ENCODE measurements at places on chromosomes 3 and 15.

DNA sequence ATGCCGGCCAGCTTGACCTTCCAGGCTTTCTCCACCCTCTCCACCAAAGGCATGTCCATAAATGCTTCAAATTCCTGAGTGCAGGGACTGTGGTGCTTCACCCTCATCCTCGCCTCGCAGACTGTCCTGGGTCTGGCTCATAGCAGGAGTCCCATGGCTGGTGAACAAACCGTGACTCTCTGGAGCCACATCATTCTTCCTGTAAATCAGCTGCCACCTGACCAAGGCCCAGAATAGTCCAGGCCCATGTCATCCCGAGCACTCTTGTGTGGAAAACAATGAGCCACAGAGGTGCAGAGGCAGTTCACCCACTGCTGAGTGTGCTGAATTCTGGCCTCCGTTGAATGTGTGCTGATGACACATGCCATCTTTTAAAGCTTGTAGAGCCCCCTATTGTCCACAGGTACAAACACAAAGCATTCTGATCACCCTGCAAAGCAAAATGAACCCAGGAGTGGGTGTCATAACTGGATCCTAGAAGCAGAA is 68.6 kb downstream of the ABHD5 start:
- no peak for DNase-seq

GRCh38 chr3:172033396-172033795 is 6.0 kb upstream of the FNDC3B start:
- DNase-seq, result no peak

DNA sequence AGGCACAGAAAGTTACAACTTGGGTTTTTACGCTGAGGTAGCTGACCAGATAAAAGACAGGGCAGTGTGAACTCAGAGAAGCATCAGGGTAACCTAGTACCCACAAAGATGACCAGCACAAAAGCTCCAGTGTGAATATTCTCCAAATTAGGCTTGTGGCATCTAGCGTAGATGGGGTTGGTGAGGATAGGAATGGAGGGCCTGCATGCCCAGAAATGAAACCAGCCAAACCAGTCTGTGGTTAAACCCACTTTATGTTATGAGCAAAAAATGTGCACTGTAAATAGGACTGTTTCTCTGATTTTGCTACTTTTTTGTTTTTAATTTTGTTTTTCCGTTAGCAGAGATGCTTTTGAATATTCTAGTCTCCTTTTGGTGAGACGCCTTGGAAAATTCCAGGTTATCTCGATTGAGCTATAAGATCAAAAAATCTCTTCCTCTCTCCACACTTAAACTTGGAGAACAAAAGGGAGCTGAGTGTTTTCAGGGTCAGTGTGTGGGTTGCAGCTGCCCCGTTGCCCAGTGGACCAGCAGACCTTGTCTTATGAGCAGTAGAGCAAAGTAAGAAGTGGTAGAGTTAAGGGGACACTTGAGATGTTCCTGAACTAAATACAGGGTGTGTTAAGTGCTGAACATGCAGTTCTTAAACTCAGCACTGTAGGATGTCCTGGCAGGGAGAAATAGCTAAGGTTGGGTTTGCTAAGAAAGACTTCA is 132.9 kb downstream of the C3orf38 start:
- DNase-seq, result no peak

- DNase-seq, result no peak
Measured at GRCh38 chr3:60386306-60386705, 864.9 kb downstream of the FHIT start.

DNA sequence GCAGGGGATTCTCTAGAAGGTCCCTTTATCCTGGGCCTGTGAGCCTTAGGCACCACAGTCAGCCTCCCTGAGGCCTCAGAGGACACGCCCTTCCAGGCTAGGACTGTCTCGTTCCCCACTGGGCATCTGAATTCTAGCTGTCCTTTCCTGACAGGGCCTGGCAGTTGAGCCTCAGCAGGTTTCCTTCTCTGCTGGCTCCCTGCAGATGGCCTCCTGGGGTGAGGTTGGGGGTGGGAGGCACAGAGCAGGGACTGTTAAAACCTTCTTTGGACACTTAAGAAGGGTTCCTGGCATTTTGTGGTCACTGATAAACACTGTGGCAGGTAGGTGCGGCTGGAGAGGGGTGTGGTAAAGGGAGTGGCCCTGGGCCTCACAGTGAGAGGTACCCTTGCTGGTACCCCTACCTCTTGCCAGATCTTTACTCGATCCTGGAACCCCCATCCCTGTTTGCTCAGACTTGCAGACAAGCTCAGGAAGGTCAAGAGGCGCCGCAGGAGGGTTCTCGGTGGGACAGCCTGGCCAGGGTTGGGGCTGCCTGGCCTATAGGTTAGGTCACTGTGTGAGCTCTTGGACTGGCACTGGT is 8.5 kb downstream of the CLK3 start:
- DNase-seq, result no peak

- DNase-seq, result no peak
Measured at GRCh38 chr3:121916189-121916588, 22.0 kb downstream of the SLC15A2 start.

- DNase-seq, result no peak
Measured at GRCh38 chr3:148254402-148254801, 443.3 kb upstream of the AGTR1 start.

- DNase-seq, result no peak
Measured at GRCh38 chr3:124664804-124665203, 65.4 kb upstream of the UMPS start.

DNA sequence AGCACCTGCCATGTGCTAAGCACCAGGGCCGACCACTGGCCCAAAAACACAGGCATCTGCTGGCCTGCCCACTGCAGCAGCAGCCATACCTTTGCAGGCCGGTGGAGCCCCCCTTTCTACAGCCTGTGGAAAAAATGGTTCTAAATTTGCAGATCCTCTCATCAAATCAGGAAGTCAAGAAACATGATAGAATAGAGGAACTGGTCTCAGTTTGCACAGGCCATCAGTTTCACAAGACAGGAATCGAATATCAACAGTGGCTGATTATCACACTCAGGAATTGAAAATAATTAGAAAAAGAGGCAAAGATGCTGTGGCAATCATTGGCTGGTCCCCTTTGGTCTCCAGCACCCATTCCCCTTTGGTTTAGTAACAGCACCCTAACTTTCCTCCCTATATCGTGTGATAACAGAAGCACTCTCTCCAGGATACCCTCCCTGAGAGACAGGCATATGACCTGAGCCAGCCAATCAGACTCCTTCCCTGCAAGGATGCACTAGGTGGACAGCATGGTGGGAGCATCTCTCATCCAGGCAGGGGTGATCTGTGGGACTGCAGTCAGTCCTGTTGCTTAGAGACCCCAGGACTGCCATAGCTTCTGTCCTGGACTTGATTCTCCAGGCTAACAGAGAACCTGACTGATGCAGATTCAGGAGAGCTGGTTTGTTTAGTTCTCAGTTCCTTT is 3.5 kb upstream of the PAK6 start:
- DNase-seq, result no peak

DNA sequence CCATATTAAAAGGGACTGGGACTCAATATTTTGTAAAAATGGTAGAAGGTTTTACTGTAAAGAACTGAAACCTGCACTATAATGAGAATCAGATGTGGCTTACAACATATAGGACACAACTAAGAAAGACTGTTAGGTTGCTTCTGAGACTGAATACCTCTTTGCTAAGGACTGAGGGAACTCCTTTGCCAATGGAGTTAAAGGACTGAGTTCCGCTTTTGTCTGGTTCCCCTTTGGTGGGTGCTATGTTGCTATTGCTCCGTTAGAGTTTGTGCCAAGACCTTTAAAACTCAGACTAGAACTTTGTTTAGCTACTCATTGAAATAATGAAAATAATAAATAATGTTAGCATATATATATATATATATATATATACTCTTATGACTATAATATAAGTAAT is 147.8 kb upstream of the KCNMB2 start:
- no peak for DNase-seq

DNA sequence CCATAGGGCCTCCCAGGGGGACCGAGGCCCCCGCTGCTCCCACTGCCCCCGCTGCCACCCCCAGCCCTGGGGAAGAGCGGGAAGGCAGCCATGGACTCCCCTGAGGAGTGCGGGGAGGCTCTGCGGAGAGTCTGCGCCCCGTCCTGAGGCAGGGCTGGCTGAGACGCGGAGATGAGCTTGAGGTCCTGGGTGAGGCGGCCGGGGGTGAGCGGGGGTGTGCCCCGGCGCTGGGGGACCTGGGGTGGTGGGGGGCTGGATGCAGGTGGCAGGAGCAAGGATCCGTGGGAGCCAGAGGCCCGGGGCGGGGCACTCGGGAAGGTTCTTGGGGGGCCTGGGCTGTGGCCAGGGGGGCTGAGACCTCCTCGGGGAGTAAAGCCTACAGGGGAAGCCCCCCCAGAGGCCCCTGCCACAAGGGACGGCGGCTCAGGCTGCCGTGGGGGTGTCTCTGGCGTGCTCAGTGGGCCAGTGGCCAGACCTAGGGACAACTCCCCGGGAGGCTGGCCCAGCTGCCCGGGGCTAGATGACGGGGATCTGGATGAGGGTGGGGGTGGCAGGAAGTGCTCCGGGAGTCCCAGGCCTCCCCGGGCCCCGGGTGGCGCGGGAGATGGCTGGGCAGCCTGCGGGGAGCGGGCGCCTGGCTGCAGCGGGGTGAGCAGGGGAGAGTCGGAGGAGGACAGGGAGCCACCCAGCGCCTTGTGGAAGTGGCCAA is 45.9 kb downstream of the HCN4 start:
- DNase-seq, result no peak
